ENCODE measurements at places on chromosomes 7 and 10. TPM values are rescaled to one million over a fixed set of nuclear protein-coding genes. Genes with fewer than 3 reads are reported as not detected.

Gene MLXIPL
- not detected for total RNA-seq

Gene NPFFR1
- total RNA-seq = under 0.01 TPM

Gene NXPH1
- not detected for total RNA-seq

Gene RADIL
- 1.5 TPM for total RNA-seq

Gene COL17A1
- total RNA-seq = 1.3 TPM

Gene ATRNL1
- total RNA-seq = 4.9 TPM

Gene LBX1
- not detected for total RNA-seq

Gene RHOBTB1
- 13.8 TPM for total RNA-seq

Gene ARL4A
- 4.4 TPM for total RNA-seq

Gene GSTK1
- total RNA-seq = 87.4 TPM

Gene SP8
- total RNA-seq = not detected

Gene CNPY1
- total RNA-seq = not detected

Gene CYP51A1
- 149 TPM for total RNA-seq

Gene SEPTIN14
- total RNA-seq = not detected

Gene MMD2
- total RNA-seq = not detected

Gene SEMA4G
- total RNA-seq = 0.13 TPM

Gene FKBP6
- total RNA-seq = not detected

Gene NPC1L1
- not detected for total RNA-seq

Gene GTF2IRD1
- 4.4 TPM for total RNA-seq

Gene NKX6-2
- not detected for total RNA-seq

Gene PLXDC2
- total RNA-seq = 51.4 TPM

Gene NACAD
- total RNA-seq = 0.53 TPM

Gene ADAM12
- total RNA-seq = 13.7 TPM

Gene CACNA2D1
- 125 TPM for total RNA-seq

Gene TFR2
- 0.40 TPM for total RNA-seq

Gene TMEM196
- total RNA-seq = not detected

Gene PTCD1
- total RNA-seq = 6.7 TPM

Gene GARIN1A
- total RNA-seq = 1.6 TPM

Gene MUC3A
- not detected for total RNA-seq

Gene DPP6
- not detected for total RNA-seq

Gene CDHR1
- total RNA-seq = not detected

Gene CPA4
- total RNA-seq = 0.92 TPM

Gene VWC2
- not detected for total RNA-seq

Gene H2BK1
- not detected for total RNA-seq

Gene STEAP1B
- total RNA-seq = 18.9 TPM

Gene GBX1
- not detected for total RNA-seq

Gene EGR2
- 0.25 TPM for total RNA-seq

Gene IQUB
- 0.53 TPM for total RNA-seq

Gene ZWINT
- total RNA-seq = 33.6 TPM

Data from aortic smooth muscle cell (primary cell).